ENCODE measurements at places on chromosomes 6 and 20.

DNA sequence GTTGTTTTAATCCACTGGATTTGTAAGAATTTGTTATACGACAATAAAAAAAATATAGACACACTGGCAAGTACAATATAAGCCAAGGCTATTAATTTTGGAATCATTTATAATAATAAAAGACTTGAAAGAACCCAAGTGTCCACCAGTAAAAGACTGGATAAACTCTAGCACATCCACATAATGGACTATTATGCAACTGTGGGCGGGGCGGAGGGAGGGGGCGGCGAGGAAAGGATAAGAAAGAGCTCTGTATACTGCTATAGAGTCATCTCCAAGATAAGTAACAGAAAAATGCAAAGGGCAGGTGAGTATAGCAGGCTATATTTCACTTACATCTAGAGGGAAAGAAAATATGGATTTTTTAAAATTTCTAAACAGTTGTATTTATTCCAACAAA, 123.3 kb downstream of the TBC1D32 start:
- DNase-seq: no peak

DNA sequence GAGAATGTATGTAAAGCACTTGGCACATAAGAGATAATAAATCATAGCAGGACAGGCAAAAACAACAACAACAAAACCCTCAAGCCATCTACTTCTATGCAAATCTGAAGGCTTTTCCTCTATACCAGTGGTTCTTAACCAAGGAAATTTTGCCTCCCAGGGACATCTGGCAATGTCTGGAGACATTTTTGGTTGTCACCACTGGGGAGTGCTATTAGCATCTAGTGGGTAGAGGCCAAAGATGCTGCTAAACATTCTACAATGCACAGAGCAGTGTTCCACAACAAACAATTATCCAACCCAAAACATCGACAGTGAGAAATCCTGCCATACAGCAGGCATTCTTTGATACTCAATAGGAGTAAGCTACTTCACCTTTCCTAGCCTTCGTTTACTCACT, 28.2 kb downstream of the NDRG3 start:
- DNase-seq: no peak

- no peak for DNase-seq
Measured at GRCh38 chr6:29696147-29697125, 15.5 kb upstream of the ZFP57 start.

DNA sequence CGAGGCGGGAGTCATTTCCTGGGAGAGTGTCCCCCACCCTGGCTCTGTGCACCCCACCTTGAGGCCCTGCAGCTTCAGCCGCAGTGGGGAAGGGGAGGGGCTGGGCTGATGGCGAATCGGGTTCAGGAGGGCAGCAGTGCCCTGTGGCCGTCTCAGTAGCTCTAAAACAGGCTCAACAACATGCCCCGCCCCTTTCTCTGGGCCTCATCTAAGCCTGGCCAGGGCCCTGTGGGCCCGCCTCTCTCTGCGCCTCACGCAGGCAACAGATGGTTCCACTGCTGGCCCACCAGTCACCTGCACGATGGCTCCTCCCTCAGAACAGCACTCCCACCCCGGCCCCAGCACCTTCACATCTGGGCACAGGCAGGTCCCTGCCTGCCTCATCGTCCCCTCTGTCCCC, 30.2 kb downstream of the CHRNA4 start:
- no peak for DNase-seq

DNA sequence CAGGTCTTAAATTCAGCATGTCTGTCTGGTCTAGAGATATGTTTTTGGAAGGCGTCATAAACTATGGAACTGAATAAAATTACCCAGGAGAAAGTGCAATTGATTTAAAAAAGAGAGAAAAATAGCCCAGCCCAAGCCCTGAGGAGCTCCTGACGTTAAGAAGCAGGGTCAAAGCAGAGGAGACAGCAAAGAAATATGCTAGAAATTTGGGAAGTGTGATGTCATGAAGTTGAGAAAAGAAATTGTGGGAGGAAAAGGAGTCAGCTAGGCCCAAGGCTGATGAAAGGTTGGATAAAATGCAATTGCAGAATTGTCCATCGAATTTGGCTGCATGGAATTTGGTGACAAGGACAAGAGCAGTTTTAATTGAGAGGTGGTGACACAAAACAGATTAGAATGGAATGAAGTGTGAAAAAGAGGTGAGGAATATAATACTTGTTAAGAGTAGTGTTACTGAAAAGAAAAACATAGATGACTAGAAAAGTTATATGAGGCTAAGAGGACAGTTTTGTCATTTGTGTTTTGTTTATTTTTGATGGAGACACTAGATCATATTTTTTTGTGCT, 381.6 kb downstream of the LAMA2 start:
- DNase-seq: no peak

DNA sequence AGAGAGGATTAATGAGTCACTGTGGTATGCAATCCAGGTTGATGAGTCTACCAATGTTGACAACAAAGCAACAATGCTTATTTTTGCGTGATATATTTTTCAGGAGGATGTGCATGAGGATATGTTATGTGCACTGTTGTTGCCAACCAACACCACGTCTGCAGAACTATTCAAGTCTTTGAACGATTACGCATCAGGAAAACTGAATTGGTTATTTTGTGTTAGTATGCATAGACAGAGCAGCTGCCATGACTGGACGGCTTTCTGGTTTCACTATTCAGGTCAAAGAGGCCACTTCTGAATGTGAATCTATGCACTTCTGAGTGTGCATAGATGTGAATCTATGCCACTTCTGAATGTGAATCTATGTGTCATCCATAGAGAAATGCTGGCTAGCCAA, 134.0 kb upstream of the GRIK2 start:
- DNase-seq: no peak

- DNase-seq: no peak
Measured at GRCh38 chr6:150710236-150710635, 110.6 kb downstream of the PLEKHG1 start.

- no peak for DNase-seq
Measured at GRCh38 chr6:130557481-130558112, 191.8 kb downstream of the TMEM200A start.

DNA sequence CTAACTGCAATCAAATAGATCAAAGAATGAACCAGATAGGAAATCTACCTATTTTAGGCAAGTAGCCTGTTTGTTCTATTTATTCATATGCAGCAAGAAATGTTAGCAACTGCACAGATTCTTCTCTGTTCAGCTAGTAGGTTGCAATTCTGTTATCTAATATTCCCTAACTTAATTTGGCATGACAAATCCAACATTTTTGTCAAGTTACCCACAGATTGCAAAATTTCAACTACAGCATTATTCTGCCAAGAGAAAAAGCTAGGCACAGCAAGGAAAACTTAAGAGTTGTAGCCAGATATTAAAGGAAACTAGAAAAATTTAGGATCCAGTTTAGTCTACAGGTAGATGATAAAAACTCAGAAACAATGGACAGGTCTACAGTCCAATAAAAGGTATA, 104.4 kb upstream of the SYNCRIP start:
- DNase-seq: peak; percentile 38

DNA sequence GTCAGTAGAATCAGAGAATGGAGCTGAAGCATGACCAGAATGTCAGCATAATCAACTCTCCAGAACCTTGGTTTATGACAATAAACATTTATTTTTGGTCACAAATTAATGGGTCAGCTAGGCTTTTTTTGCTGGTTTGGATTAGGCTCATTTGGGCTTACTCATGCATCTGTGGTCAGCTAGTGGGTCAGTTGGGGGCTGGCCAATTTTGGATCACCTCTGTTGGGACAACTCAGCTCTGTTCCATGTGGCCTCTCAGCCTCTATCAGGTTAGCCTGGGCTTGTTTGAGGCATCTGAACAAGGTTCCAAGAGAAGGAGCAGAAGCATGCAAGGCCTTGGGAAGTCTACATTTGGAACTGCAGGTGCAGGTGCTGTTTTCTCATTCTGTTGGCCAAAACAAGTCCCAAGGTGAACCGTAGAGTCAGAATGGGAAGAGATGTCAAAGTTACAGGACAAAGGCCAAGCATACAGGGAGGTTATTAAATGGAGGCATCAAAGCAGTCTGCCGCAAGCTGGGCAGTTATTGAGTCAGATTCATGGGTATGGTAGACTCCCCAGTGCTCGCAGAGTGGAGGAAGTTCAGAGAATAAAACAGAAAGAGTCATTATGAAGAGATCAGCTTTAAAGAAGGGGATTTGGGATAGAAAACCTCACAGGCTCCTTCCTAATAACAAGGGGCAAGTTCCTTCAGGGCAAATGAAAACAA, 173.0 kb downstream of the PLCB4 start:
- no peak for DNase-seq

DNA sequence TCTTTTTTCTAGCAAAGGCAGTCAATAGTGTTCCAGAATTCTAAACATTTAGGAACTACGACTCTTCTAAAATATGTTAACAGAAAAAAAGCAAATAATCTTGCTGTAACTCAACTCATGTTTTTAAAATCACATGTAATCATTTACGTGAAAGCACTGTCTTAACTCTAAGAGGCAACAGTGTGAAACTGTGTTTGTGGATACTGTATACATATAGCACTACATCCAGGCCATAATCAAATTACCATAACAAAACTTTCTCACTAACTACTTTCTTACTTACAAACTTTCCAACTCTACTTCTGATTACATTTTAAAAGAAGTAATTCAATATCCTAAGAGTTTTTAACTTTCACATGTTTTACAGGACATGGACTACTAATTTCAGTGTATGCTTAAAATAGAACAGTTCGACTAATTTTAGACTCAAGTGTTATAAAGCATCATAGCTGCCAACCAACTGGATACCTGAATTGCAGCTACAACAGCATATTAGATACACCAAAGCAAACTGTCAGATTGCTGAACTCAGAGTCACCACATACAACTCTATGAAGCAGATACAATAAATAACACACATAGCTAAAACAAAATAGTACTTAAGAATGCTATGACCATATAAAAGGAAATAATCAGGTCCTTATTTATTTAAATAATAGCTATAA, 121.6 kb upstream of the BEND6 start:
- no peak for DNase-seq

GRCh38 chr6:71043902-71044301, 87.0 kb upstream of the B3GAT2 start:
- DNase-seq: no peak

DNA sequence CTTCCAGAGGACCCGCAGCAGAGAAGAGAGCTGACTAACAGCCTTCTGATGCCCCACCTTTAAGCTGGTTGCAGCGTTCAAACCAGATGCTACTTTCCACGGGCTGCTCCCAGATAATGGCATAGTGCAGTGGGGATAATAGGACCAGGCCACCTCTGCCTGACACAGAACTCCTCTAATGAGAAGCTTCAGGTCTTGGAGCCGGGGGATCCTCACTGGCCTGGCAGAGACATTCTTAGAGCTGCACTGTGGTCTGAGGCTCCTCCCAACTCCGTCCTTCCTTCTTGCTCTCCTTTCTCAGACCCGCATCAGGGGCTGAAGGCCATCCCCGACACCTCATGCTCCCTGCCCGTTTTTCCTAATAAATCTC, 206.6 kb upstream of the MARCKS start:
- no peak for DNase-seq

- DNase-seq: no peak
Measured at GRCh38 chr20:49151436-49151835, 36.7 kb downstream of the STAU1 start.

GRCh38 chr6:3421791-3422434, 34.9 kb downstream of the SLC22A23 start:
- peak; percentile 83 for DNase-seq

DNA sequence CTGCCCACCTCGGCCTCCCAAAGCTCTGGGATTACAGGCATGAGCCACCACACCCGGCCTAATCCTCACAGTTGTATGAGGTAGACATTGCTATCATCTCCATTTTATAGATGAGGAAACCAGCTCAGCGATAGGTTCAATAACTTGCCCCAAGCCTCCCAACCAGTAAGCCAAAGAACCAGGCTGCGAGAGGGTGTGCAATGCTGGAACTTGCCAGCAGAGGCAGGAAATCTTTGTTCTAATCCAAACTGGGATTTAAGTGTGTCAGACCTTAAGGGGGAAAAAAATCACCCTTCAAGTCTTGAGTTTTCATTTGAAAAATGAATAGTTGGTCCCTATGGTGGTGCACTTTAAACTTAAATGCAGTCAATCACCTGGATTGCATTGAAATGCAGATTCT, 20.1 kb upstream of the RNGTT start:
- peak; percentile 45 for DNase-seq

GRCh38 chr6:136975089-136975715, 53.1 kb downstream of the SLC35D3 start:
- DNase-seq: no peak

DNA sequence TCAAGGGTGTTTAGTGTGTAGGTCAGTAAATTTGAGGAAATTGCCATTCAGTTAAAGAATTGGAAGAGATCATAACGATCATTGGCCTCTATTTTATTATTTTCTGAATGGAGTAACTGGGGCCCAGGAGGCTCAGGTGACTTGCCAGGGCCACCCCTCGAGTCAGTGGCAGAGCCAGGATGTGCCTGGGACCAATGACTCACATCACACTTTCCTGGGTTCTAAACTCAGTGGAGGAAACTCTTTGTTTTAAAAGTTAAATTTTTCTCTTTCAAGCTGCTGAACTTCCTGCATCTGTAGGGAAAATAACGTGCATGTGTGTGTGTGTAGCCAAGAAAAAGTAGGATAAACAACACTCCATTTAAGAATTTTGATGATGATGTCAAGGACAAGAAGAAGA, 135.5 kb downstream of the MYLK4 start:
- no peak for DNase-seq

GRCh38 chr6:7960848-7961247, 50.3 kb upstream of the TXNDC5 start:
- DNase-seq: no peak

- no peak for DNase-seq
Measured at GRCh38 chr6:90080876-90081481, 186.7 kb downstream of the GJA10 start.

GRCh38 chr6:36559011-36559793, 11.9 kb upstream of the STK38 start:
- DNase-seq: no peak

GRCh38 chr6:87824958-87825491, 123.0 kb upstream of the AKIRIN2 start:
- DNase-seq: no peak

DNA sequence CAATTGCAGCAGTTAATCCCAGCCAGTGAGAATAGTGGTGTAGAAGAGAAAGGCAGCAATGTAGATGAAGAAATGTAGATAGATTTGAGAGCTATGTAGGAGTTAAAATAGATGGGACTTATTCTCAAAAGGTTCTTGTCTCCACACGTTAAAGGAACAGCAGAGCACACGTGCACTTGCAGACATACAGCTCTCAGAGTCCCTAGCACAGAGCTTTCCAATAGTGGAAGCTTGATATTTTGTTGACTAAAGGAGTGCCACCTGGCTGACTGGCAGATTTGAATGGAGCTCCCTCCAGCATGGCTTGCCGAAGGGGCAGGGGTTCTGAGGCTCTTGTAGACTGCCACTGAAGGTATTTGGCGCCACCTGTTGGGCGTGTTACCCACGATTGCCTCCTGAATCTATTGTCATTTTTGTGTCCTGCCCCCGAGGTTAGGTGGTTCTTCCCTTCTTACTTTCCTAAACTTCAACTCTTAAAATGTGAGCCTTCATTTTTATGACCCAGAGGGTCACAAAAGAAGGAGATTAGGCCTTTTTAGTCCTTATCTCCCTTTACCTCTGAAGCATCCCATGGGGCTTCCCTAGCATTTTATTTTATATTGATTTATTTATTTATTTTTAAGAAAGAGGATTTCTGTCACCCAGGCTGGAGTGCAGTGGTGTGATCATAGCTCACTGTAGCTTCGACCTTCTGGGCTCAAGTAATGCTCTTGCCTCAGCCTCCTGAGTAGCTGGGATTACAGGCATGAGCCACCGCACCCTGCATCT, 16.4 kb downstream of the BRD2 start:
- peak; percentile 82 for DNase-seq

- DNase-seq: no peak
Measured at GRCh38 chr6:35018182-35018519, 123.0 kb downstream of the TCP11 start.

GRCh38 chr6:43886717-43887339, 116.8 kb downstream of the VEGFA start:
- DNase-seq: no peak

Measured in astrocyte of the spinal cord (primary cell).